ENCODE measurements at places on chromosomes 16 and 17.

GRCh38 chr16:86375851-86376250 lies 134.5 kb upstream of the FOXF1 start:
- no peak for DNase-seq

DNA sequence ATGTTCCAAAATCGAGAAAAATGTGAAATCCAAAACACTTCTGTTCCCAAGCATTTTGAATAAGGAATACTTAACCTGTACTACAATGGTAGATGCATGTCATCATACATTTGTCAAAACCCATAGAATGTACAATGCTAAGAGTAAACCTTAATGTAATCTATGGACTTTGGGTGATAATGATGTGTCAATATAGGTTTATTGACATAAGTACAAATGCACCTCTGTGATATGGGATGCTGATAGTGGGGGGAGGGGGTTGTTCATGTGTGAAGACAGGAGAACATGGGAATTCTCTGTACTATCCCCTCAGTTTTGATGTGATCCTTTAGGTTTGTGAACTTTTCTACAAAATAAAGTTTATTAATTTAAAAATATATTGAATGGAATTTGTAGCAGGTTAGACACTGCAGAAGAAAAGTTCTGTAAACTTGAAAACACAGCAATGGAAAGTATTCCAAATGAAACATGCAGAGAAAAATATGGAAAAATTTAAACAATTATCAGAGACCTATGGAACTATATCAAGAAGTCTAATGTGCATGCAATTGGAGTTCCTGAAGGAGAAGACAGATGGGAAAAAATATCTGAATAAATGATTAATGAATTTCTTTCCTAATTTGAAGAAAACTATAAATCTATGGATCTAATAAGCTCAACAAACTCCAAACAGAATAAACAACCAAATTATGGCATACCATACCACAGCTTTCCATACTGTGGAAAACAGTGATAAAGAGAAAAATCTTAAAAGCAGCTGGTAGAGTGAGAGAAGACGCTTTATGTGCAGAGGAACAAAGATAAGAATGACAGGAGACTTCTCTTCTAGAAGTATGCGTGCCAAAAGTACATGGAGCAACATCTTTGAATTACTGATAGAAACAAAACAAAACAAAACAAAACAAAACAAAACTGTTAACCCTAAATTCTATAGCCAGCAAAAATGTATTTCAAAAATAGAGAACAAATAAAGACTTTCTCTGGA lies 34.7 kb upstream of the MSI2 start:
- DNase-seq: no peak

DNA sequence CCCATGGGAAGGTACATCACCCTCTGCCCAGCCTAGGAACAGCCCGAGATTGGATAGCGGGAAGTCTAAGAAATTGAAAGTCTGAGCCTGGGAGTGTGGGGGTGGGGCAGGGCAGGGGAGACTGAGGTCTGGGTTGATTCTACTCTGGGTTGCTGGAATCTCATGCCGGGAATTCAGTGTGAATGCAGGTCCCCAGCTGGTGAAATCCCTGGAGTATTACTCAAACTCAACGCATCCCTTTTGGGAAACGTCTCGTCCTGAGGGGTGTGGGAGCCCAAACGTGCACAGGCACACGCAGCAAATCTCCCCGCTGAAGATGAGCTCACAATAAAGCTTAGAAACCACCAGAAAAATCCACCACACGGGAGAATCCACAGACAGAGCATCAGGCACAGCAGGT lies 55.4 kb downstream of the SOCS1 start:
- no peak for DNase-seq

GRCh38 chr17:41680426-41681040 lies 8.2 kb upstream of the EIF1 start:
- DNase-seq: no peak

DNA sequence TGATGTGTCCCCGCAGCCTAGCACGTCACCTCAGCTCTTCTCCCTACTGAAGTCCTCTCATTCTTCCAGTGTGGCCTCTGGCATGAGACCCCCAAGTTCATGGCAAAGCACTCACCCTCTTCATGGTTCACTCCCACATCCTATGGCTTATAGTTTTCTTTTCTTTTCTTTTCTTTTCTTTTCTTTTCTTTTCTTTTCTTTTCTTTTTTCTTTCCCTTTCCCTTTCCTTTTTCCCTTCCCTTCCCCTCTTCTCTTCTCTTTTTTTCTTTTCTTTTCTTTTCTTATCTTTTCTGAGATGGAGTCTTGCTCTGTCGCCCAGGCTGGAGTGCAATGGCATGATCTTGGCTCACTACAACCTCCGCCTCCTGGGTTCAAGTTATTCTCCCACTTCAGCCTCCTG lies 58.4 kb upstream of the NLRP1 start:
- DNase-seq: no peak

- no peak for DNase-seq
Measured at GRCh38 chr17:18851201-18851600, 6.7 kb upstream of the PRPSAP2 start.

GRCh38 chr17:51128076-51128475 lies 7.4 kb upstream of the SPAG9 start:
- DNase-seq: no peak

- DNase-seq: no peak
Measured at GRCh38 chr17:76404256-76404655, 19.8 kb downstream of the SPHK1 start.

DNA sequence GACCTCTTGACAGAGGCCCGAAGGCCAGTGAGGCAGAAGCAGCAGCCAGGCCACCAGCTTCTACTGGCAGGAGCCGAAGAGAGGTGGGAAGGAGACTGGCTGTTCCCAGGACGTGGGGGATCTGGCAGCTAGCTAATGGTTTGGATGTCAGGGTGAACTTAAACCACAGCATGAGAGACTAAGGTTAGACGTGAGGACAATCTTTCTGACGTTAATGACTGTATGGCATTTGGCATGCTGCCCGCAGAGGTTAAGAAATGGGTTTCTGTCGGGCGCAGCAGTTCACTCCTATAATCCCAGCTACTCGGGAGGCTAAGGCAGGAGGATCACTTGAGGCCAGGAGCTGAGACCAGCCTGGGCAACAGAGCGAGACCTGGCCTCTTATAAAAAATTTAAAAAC lies 6.3 kb upstream of the KRT13 start:
- DNase-seq: no peak

DNA sequence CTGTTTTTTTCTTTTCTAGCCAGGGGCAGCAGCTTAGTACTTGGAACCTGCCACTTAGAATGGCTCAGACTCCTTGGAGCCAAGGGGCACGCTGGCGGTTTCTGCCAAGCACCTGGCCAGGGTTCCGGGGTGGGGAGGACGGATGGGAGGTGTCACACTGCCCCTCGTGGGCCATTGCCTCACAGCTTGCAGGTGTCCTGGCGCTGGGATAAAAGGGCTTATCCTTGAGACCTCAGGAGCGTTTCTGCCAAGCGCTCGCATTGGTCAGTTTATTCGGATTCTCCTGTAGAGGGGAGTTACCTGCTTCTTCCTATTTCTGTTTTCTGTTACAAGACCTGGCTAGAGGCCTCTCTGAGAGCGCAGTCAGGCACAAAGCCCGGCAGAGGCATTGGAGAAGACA lies 234.6 kb downstream of the MSI2 start:
- no peak for DNase-seq
